Substantia nigra (tissue), 51 donors: ENCODE measurements at places on chromosomes 3 and 15.

GRCh38 chr3:24270204-24270691 lies 224.4 kb downstream of the THRB start:
- DNase-seq = no peak

DNA sequence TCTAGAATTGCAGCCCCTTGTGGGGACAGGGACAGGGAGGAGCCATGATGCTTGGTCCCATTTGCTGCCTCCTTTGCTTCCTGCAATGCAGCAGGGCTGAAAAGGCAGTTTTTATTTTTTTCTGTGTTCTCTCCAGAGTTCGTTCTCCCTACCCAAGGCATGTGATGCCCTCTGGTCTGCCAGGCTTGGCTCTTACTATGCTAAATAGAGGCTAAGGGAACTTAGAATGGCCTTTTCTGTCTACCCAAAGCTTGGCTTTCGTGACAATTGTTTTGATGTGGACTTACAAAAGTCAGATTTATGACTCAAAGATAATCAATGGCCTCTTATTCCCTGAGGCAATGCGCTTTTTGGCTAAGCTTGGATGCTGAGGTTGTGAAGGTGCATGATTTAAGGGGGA lies 293.3 kb upstream of the TBL1XR1 start:
- peak; percentile 64 for DNase-seq

DNA sequence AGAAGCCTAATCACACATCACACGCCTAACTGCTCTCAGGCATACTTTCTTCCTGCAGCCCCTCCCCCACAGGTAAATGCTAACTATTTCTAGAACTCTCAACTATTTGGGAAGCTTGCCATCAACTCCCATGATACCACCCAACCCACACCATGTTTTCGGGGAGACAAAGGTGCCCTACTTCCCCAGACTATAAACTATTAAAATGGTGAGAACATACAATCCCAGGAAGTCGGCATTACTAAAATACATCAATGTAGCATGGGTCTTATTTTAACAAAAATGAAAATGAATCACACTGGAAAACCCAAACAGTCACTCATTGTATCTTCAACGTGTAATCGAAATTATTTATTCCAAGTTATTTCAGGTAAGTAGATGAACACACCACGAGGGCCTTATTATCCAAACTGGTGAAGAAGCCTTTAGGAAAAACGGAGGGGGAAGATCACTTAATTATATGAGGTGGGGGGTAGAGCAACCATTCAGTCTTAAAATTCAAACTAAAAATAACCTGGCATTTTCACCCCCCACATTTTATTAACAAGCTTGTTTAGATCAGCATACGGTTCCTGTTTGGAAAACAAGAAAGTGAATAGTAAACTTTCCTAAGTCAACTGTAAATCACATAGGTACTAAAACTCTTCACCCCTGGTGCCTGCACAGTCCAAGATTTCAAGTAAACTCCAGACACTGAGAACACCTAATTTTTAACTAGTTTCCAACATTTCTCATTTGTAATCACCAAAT lies 1.9 kb downstream of the TBL1XR1 start:
- DNase-seq = no peak

- DNase-seq = no peak
Measured at GRCh38 chr3:163809540-163809993, 1268.7 kb downstream of the SI start.

- DNase-seq = no peak
Measured at GRCh38 chr15:61556037-61556648, 327.0 kb upstream of the RORA start.

DNA sequence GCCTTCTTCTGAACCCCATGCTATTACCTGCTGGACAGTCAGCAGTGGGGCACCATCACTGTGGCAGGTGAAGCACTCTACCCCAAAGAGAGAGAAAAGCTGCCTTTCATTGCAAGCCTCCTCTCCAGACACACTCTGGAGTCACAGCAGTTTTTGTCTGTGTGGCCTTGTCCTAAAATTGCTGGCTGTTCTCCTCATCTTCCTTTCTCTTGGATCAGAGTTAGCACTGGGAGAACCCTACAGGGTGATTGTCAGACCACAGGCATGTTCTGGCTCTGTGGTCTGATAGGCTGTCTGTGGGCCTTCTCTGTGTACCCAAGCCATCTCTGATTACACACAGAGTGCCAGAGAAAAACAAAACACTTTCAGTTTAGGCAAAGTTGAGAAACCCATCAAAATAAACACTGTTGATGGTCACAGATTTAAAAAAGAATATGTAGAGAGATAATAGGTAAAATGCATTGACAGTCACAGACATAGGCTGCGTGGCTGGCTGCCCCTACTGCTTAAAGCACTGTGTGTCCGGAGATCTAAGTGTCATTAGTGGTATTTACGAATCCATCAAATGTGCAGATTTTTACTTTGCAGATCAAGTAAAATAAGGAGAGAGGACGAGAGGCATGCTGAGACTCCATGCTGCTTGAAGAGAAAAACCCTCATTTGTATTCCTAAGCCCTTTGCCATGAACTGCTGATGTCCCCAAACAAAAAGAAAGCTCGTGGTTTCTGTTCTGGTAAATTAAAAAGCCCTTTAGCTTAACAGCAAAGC lies 689.9 kb downstream of the TUSC7 start:
- no peak for DNase-seq

GRCh38 chr3:27633224-27633545 lies 88.9 kb downstream of the EOMES start:
- DNase-seq = no peak

- no peak for DNase-seq
Measured at GRCh38 chr3:174532216-174532615, 326.9 kb upstream of the NAALADL2 start.

DNA sequence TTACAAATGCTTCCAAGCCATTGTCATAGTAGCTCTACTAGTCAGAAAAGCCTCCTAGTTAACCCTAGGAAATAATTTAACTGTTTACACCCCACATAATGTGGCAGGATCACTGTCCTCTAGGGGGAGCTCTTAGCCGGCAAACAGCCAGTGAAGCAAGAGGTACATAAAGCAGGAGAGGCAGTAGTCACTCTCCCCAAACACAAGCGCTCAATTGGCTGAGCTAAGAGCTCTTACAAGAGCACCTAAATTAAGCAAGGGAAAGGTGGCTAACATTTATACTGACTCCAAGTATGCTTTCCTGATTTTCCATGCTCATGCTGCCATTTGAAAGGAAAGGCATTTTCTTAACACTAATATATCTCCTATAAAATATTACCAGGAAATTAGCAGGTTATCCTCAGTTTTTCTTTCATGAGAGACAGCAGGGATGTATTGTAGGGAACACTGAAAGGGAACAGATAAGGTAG lies 37.6 kb downstream of the NCEH1 start:
- DNase-seq = no peak

DNA sequence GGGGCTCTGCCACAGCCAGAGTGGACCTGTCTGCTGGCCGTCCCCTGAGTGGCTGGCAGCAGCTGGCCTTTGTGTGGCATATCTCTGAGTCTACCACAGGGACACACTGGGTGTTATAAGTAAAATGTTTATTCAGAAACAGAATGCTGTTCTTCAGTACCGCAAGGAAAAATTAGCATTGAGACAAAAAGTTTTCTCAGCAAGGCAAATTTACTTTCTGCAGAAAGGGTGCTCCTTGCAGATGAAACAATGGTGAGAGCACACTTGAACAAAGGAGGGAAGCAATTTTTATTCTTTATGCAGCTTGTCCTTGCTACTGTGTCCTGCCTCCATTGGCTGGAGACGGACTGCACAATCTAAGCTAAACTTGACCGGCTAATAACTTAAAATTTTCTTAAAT lies 4.0 kb downstream of the TMEM89 start:
- DNase-seq = no peak
